Ecto neural progenitor cell (in vitro differentiated cells): ENCODE measurements at places on chromosomes 6 and 20.
A peak's percentile ranks its signal among the peaks of the same experiment; 100 is the strongest.

GRCh38 chr6:117138425-117138824 is 126.9 kb upstream of the VGLL2 start:
- no peak for DNase-seq

GRCh38 chr6:64580346-64580745 is 944.7 kb downstream of the PHF3 start:
- no peak for DNase-seq

DNA sequence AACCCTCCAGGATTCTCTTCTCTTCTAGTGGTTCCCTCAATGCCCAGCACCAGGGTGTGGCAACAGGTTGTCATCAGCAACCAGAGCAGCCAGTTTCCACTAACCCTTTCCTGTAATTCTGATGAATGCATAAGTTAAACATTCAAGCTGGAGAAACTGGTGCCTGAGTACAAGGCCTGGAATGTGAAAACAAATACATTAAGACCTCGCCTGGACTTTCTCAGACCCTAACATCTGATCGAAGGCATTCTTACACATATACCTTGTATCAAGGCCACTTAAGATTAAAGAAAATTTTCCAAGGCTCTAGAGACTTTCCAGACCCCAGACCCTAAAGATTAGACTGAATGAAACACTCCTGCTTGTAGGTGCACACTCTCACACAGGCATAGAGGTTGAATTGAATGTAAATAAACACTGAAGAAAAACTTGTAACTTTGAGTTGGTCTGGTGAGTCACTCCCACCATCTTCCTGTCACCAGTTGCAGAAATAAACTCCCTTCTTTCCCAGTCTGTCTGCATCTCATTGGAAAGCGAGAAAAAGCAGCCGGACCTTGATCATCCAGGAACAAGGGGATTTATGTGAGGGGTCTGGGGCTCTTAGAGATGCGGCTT is 9.0 kb downstream of the LRP11 start:
- no peak for DNase-seq

DNA sequence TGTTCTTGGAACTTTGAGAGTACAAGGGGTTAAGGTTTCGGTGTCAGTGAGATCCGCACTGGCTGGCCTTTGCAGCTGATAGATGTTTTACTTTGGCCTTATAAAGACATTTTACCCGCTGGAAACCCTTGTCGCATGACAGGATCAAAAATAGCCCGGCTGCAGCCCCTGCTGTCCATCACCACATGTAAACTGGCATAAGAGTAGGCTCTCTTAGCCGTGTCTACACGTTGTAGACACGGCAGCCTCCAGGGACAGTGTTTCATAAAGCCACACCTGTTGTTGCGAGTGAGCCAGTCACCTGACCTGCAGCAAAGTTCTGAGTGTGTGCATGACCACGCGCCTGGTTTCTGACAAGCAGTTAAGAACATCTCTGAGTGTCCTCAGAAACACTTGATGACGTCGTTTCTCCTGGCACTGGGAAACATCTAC is 8.5 kb downstream of the RBM24 start:
- no peak for DNase-seq

GRCh38 chr6:67190733-67191132 is 1444.3 kb upstream of the ADGRB3 start:
- no peak for DNase-seq

- no peak for DNase-seq
Measured at GRCh38 chr6:34260576-34261267, 11.9 kb upstream of the SMIM29 start.

GRCh38 chr20:19110285-19110684 is 102.2 kb upstream of the SLC24A3 start:
- no peak for DNase-seq

- no peak for DNase-seq
Measured at GRCh38 chr6:101110814-101111213, 229.7 kb upstream of the ASCC3 start.

DNA sequence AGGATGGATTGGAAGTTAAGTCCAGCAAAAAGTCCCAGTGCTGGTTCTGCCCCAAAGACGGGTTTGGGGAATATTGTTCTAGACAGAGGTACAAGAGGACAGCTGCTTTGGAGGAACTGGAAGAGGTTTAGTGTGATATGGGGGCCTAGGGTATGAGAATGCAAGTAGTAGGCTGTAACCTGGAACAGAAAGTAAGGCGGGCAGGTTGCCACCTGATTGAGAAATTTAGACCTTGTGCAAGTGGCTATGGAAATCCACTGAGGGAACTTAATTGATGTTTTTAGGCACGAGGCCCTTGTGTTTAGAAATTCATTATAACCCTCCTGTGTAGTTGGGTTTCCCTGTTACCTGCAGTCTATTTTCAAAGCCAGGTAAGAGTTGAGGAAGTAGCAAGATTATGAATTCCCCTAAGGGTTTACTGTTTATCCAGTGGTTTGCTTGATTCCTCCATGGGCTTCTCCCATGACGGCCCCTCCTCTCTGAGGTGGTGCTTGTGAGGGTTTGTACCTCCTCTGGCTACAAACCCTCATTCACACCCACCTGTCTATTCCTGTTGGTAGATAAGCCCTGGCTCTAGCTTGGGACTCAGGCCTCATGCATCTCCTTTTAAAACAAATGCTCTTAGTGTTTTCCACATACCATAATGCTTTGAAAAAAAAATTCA is 42.0 kb upstream of the BCAS1 start:
- no peak for DNase-seq

- no peak for DNase-seq
Measured at GRCh38 chr6:28303570-28303969, 22.2 kb downstream of the PGBD1 start.

DNA sequence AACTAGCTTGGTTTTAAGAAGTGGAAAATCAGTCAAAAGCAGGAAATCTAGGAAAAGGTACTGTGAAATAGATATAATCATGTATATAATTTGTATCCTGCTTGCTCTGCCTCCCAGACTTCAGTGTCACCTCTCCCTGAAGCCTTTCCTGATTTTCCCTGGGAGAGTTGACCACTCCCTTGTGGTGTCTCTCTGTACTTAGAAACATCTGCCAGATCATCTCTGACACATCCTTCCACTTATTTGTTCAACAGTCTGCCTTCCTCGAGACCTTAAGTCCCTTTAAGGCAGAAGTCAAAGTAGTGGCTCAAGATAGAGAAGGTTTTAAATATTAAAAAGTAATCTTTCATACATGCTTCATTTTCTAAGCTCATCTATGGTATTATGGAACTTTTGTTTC is 236.5 kb downstream of the CDKAL1 start:
- no peak for DNase-seq

- DNase-seq: no peak
Measured at GRCh38 chr6:36969240-36969691, 14.7 kb downstream of the PI16 start.

DNA sequence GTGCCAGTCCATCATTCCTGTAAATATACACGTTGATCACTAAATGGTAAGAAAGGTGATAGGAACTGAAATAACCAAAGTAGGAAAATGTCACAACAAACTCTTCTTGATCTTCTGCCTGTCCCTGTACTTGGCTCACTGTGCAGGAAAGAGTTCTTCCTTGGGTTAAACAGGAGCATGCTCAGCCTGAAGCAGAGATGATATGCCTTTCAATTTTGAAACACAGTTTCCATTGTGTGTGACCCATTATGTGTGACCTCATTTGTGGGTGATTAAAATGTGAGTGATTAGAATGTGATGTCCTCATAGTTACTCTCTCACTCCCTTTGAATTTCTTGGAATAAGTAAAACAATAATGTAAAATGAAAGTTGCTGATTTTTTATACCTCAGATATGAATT is 427.2 kb upstream of the AGPAT4 start:
- no peak for DNase-seq

DNA sequence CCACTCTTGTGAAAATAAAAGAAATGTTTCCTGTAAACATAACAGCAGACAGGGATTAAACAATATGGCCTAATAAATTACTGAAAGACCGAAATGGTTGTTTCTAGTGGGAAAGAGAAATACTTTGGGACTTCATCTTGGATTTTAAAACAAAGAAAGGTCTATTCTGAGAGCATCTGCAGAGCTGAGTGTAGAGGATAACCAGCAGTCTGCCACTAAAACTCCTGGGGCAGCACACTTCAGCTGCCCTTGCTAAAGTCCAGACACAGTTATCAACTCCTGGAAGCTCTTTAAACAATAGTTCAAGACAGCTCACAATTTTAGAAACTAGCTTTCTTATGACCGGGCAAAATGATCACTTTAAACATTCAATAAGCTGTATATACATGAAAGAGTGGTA is 38.6 kb downstream of the AKIRIN2 start:
- DNase-seq: no peak

GRCh38 chr6:22418714-22419113 is 121.9 kb upstream of the PRL start:
- no peak for DNase-seq

GRCh38 chr20:47350181-47350550 is 6.3 kb downstream of the ZMYND8 start:
- DNase-seq: no peak

- DNase-seq: no peak
Measured at GRCh38 chr6:123007885-123008284, 11.8 kb downstream of the CLVS2 start.

DNA sequence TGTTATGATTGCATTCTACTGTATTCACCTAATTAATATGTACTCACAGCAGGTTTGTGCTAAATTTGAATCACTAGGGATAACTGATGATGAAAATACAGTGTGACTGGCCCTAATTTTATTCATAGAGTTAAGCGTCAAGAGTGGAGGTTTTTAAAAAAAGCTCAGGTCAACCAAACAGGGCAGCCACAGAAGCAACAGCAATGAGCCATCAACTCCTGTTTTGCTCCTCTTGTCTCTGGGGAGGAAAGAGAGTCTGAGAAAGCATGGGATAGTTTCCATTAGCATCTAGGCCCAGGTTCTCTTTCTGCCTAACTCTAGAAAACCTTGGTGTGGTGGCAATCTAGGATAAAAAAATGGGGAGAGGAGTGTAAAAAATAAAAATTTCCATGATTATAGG is 122.1 kb downstream of the OGFRL1 start:
- no peak for DNase-seq

GRCh38 chr6:18439581-18439980 is 52.4 kb downstream of the RNF144B start:
- DNase-seq: no peak

DNA sequence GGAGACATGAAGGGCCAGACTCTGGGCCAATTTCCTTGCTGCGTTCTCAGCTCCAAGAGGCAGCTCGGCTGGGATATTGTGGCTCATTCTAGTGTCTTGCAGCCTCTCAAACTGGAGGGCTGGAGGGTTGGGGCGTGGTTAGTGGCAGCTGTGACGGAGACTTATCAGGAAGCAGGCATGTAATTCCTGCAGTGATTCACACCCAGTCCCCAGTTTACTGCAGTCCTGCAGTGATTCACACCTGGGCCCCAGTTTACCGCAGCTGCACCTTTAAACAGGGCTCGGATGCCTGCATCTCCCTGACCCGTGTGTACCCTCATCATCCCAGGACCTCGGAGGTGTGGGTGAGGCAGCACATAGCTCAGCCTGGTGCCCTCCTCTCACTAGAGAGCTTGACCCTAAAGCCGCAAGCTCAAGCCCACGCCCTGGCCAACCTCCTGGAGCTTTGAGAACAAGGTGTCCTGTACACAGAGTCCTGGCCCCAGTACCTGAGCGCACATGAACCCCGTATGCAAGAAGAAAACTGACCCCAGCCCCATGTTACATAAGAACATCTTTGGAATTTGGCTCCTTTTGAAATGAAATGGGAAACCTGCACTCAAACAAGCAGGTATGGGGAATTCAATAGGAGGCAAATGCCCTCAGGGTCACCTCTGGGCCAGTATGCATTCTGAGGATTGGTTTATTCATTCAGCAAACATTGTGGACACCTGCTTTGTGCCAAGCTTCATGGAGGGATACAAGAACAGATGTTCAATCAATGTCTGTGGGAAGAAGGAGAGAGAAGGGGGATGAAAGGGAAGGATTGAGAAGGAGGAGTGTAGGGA is 55.3 kb upstream of the FAM83D start:
- DNase-seq: no peak

- DNase-seq: no peak
Measured at GRCh38 chr6:154932515-154933027, 62.5 kb upstream of the TIAM2 start.

DNA sequence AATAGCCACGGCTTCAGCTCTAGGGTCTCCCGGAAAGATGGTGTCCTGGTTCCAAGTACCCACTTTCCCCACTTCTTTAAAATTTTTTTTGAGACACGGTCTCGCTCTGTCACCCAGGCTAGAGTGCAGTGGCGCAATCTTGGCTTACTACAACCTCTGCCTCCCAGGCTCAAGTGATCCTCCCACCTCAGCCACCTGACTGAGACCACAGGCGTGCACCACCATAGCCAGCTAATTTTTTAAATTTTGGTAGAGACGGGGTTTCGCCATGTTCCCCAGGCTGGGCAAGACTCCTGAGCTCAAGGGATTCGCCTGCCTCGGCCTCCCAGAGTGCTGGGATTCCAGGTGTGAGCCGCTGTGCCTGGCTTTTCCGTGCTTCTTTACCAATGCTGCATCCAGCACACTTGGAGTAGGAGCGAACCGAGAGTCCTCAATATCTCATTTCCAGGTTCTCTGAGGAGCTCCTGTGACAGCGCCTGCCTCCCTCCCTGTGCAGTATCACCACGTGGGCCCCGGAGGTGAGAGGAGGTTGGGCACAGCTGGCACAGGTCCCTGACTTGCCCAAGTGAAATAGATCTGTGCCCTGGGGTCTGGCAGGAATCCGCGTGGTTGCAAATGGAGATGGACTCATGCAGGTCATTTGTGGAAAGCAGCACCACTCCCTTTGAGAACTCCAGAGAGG is 37.3 kb downstream of the EZR start:
- no peak for DNase-seq

- peak; percentile 79 for DNase-seq
Measured at GRCh38 chr20:2688041-2688591, 4.5 kb upstream of the EBF4 start.

- DNase-seq: no peak
Measured at GRCh38 chr6:36247693-36248092, 22.2 kb upstream of the PNPLA1 start.

DNA sequence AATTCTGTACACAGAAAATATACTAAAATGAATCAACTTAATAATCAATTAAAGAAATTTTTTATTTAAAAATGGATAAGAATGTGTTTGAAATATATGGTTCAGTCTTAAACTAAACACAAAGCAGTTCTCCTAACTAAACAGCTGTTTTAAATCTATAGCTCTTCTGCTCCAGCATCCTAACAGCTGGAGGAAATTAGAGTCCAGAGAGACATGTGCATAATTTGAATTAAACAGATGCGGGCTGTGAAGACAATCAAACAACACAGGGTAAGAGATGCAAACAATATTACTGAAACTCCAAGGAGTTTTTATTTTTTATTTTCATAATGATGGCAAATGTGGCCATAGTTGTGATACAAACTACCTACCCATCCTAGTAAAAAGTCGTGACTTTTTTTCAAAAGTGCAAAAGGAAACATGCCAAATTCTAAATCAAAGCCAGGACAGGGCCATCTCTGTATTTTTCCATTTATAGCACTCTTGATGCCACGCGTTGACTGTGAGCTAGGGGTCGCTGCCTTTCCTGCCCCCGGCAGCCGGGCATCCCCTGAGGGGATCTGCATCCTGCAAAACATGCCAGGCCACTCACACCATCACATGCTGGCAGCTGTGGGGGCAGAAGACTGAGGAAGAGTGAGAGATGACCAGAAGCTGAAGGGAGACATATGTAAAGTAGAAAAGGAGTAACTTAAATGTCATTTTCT is 310.6 kb downstream of the PRKN start:
- no peak for DNase-seq
